Amniotic epithelial cell (primary cell): ENCODE measurements at places on chromosomes 1 and 21.

DNA sequence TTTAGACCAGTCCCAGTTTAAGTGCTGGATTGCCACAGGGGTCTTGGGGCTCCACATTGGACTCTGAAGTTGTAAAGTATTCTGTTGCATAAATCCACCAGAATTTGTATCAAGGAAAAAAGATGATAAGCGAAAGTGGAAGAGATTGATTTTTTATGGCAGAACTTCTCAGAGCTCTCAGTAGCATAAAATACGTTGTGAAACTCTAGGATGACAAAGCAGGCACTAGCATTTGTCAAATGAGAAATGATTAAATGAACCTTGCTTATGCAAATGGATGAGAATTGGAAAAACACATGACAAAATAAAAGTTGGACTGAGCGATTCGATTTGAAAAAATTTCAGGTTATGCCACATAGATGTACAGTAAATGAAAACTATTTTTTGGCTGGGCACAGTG is 253.8 kb upstream of the RAB4A start:
- no peak for DNase-seq

DNA sequence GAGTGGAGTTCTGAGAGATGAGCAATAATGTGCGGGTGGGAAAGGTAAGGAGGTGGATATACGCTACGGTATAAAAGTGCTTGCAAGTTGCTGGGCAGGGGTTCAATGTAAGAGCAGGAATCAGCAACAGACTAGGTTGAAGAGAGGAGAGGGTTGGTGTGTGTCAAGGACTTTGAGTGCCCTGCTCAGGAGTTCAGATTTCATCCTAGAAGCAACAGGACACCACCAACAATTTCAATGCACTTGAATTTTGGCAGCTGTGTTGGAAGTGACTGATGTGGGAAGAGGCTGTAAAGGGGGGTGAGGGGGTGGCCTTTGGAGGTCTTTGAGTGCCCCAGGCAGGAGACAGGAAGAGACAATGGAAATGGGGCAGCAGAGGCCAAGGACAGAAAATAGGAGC is 57.3 kb downstream of the RHOU start:
- DNase-seq: no peak

DNA sequence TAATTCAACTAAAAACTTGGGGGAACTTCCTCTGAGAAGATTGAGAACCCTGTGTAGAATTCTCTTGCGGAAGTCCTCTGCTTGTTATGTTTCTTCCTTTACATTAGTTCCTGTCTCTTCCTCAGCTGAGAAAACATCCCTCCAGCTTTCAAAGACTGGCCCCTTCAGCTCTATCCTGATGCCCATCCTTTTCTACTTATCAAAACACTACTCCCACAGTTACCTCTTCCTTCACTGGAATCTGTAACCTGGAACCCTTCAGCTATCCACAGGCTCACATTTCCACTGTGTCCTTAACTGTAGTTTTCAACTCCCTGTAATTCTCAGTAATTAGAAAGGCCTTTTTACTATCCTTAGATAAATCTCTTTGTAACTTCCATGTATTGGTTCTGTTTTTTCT is 6.0 kb upstream of the DEDD start:
- DNase-seq: no peak

GRCh38 chr1:117795190-117795589 is 134.2 kb downstream of the GDAP2 start:
- peak; percentile 41 for DNase-seq

- no peak for DNase-seq
These were observed 2.6 kb downstream of the PRDM2 start for GRCh38 chr1:13702425-13703127.

GRCh38 chr1:206705726-206706297 is 21.1 kb downstream of the MAPKAPK2 start:
- DNase-seq: peak; percentile 53

- DNase-seq: peak; percentile 37
These were observed 38.3 kb downstream of the WDR3 start for GRCh38 chr1:117967881-117968280.
